ENCODE measurements at places on chromosomes 11 and 22.
A peak's percentile ranks its signal among the peaks of the same experiment; 100 is the strongest.

- DNase-seq, result peak; percentile 37
These were observed 21.3 kb upstream of the JAM3 start for GRCh38 chr11:134047586-134047999.

DNA sequence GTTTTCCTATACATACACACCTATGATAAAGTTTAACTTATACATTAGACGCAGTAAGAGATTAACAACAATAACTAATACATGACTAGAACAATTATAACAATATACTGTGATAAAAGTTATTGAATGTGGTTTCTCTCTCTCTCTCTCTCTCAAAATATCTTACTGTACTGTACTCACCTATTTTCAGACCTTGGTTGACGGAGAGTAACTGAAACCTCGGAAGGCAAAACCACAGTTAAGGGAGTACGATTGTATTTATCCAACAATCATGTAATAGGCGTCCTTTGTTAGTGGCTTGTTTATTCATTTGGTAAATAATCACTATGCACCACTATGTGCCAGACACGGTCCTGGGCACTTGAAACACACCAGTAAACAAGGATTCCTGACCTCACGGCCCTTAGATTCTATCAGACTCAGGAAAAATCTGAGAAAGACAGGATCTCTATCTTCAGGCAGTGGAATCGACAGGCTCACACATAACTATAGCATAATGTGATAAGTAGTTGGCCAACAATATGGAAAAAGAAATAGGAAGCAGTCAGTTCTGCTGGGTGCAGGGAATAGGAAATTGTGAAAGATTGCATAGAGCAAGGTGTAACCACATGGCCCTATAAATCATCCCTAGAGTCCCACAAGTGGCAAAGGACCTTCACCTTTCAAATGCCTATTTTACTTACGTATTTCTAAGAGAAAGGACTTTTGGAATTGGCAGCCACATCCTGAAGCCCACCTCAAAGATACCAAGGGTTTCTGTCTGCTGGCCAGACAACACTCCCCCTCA is 12.0 kb downstream of the ETS1 start:
- no peak for DNase-seq

DNA sequence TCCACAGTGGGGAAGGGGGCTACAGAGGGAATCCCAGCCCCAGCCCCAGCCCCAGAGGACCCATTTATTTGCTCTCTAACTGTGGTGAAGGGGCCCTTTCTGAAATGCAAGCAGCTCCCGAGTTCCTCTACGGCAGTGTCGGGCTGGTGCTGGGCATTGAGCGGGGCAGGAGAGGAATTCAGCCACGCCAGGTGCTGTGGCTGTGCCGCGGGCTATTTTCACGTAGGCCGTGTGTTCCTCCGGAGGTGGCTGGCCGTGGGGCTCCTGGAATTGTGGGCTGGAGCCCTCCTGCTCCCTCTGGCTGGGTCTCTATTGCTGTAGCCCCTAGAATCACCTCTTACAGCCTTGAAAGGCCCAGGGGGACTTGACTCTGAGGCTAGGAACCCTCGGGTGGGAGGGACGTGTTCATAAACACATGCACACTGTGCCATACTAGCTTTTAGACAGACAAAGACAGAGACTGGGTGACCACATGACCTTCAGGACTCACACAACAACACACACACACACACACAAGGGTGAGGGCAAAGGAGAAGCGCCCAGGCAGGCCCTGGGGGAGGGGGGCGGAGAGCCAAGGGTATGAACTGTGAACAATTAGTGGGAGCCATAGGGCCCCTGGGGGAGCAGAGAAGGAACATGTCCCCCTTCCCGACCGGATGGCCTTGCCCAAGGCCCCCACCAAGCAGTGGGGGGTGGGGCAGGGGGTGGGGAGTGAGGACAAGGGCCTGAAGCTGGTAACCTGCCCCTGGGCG is 48.4 kb upstream of the SYT7 start:
- no peak for DNase-seq

- DNase-seq, result no peak
These were observed 23.7 kb downstream of the ADAMTS8 start for GRCh38 chr11:130404727-130405126.

DNA sequence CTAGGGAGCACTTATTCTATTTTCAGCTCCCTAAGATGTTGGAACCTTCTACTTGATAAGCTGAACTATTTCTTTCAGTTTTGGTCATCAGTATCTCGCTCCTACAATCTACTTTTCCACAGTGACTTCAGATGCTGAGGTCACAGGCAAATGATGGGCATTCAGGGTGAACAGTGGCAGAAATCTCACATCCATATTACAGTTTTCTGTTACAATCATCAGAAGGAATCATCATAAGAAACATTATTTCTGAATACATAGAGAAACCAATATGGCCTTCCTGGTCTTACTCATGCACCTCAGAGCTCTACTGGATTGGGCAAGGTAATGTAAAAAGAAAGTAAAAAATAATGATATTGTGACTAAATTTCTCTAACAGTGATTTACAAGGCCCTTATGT is 39.4 kb upstream of the DDI1 start:
- DNase-seq, result no peak

DNA sequence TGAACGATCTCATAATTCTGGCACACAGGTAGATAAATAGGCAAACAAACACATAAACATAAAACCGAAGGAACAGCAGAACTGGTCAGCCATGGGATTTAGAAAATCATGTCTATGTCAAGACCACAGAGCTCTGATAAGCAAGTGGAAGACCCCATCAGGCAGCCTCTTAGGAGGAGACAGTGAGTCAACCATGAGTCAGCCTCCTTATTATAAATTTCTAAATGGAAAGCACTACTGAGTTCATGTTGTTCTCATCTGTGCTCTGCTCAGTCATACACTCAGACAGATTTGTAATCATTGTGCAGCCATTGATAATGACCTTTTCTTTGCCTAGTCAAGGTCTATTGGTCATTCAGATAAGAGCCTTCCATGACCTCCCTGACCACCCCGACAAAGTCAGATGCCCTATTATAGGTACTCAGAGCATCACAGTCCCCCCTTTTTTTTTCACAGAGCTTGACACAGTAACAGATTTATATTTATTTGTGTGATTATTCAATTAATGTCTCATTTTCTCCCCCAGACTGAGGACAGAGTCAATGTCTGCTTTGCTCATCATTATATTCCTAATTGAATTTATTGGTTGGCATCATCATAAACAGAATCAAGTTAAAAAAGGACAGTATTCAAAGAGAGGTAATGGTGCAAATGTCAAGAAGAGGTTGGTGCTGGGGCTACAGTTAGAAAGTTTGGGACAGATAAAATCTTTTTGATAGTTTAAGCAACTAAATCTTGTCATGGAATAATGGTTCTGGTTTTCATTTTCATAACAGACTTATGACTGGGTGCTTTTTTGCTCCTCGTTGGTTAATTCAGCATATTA is 579.7 kb upstream of the CCDC90B start:
- peak; percentile 59 for DNase-seq

GRCh38 chr11:61195719-61196118 is 7.6 kb upstream of the PGA3 start:
- no peak for DNase-seq

GRCh38 chr11:45193695-45194094 is 47.3 kb downstream of the PRDM11 start:
- peak; percentile 72 for DNase-seq

GRCh38 chr11:80593648-80594374 is 1153.0 kb upstream of the TENM4 start:
- DNase-seq, result peak; percentile 64

- DNase-seq, result no peak
These were observed 17.1 kb downstream of the IFT27 start for GRCh38 chr22:36758792-36759271.

- no peak for DNase-seq
These were observed 455.0 kb upstream of the CCDC179 start for GRCh38 chr11:23315286-23315685.

DNA sequence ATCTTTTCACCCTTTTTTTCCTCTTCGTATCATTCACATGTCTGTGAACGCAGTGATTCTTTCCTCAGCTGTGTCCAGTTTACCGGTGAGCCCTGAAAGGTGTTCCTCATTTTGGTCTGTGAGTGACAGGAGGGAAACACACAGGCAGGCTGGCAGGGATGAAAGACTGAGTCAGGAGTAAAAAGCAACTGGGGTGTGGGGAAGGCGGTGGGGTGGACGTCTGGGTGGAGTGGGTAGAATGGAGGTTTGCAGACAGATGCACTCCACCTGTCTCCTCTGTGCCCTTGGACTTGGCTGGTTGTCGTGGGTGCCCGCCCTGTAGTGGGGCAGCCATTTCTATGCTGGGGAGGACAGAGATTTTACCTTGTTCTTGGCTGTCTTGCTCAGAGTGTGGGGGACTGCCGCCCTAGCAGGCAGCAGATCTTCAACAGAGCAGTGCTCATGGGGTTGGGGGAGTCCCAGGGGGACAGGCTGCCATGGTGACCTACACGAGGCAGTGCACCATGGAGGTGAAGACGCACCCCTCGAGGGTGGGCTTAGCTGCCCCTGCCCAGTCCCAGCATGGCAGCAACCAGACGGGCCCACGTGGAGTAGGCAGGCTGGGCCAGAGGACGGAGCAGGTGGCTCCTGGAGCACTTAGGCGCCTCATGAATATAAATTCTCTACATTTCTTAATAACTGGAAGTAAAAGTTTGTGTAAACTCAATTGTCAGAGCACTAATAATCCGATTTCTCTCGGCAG is 603.7 kb downstream of the TBC1D22A start:
- no peak for DNase-seq

- peak; percentile 74 for DNase-seq
These were observed 33.0 kb upstream of the SOX10 start for GRCh38 chr22:38017272-38017920.

DNA sequence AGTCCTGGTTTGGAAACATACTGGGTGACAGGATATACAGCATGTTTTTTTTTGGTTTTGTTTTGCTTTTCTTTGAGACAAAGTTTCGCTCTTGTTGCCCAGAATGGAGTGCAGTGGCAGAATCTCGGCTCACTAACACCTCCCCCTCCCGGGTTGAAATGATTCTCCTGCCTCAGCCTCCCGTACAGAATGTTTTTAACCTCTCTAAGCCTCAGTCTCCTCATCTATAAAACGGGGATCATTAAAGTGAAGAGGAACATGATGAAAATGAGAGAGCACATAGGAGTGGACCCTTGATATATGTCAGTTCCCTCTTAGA is 28.1 kb upstream of the SCARF2 start:
- no peak for DNase-seq

DNA sequence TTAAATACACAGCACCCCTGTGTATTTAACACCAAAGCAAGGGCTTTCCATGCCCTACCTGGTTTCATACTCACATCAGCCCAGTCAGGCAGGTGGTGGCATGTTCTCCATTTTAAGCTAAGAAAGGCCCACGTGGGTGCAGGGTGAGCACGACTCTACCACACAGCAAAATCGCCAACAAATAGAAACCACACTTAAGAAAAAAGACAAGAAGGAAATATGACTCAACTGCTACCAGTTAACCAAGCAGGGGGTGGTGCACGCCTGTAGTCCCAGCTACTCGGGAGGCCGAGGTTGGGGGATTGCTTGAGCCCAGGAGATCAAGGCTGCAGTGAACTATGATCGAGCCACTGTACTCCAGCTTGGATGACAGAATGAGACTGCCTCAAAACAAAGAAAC is 35.2 kb upstream of the TFIP11 start:
- DNase-seq, result no peak

GRCh38 chr11:117074119-117074518 is 24.1 kb downstream of the SIK3 start:
- DNase-seq, result no peak

GRCh38 chr22:29917052-29917902 is 34.3 kb downstream of the MTMR3 start:
- peak; percentile 42 for DNase-seq

GRCh38 chr11:36702330-36703054 is 104.5 kb upstream of the RAG2 start:
- peak; percentile 84 for DNase-seq

DNA sequence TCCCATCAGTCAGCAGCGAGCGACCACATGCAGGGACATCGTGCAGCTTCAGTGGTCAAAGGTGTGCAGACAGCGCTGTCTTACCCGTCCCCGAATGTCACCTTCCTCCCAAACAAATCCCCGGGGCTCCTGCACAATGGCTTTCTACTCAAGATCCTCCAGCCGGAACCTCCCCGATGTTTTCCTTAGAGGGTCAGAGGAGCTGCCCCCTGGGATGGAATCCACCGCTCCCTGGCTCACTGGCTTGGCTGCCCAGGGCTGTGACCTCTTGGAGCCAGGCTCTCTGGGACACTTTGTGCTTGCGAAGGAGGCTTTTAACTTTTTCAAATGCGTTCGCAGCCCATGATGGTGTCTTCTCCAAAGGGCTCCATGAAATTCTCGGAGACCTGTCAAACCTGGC is 17.3 kb upstream of the FGF19 start:
- DNase-seq, result no peak

DNA sequence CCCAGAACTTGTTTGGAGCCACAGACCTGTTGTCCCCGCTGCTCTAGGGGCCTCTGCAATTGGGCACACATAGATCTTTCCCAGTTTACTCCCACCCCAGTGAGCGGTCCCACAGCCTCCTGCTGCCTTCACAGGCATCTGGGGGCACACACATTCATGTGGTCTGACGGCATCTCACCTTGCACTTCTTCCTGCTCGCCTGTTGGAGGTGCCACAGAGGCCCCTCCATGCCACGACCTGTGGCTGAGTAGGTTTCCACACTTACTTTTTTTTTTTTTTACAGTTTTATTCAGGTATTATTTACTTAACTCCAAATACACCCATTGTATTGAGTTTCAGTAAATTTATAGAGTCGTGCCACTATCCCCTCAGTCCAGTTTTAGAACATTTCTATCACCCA is 68.9 kb upstream of the SEPTIN5 start:
- no peak for DNase-seq

GRCh38 chr22:24023204-24023789 is 12.2 kb downstream of the CABIN1 start:
- DNase-seq, result no peak

DNA sequence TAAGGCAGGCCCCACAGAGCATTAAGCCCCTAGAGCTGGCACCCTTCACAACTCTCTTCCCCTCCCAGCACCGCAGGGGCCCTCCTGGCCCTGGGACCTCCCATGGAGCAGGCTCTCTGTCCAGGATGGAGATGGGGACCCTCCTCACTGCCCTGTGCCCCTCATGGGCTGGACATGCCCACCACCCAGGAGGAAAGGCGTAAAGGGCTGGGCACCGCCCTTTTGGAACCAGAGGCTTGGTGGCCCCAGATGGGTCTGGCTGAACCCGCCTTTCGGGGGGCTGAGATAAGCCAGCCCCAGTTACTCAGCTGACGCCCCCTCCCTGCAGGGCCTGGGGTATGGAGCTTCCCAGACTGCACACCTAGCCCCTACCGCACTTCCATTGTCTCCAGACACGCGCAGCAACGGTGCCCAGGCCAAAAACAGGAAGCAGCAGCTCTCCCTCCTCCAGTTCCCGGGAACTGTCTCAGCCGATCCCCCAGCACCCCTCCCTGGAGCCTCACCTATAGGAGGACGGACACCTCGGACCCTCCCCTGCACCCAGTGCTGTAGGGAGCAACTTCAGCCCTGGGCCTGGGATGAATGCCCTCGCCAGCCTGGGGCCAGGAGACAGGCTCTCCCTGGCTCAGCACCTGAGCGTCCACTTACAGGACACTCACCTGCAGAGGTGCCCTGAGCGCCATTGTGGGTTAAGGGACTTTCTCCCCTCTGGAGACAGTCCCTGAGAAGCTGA is 1.6 kb upstream of the SUSD2 start:
- DNase-seq, result no peak

- peak; percentile 28 for DNase-seq
These were observed 113.5 kb downstream of the MN1 start for GRCh38 chr22:27687984-27688545.

Measured in choroid plexus epithelial cell (primary cell).